CD14-positive monocyte (primary cell): ENCODE measurements at places on chromosomes 11 and 22.
A peak's percentile ranks its signal among the peaks of the same experiment; 100 is the strongest.

DNA sequence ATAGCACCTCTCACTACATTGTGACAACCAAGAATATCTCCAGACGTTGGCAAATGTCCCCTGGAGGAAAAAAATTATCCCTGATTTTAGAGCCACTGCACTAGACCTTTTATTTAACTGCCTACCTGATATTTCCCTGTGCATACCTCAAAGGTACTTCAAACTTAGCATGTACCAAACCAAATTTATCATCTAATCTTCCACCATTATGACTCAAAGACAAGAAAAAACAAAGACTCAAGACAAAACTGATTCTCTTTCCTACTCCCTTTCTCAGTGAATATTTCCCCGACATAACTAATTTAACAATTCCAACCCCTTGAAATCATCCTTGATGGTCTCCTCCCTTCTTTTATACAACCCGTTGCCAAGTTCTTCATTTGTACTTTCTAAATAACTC is 136.0 kb downstream of the CCDC81 start:
- H3K27me3 ChIP-seq = no peaks in the 10 kb centered on the region
- DNase-seq = no peak
- no peak overlapping the region for H3K27ac ChIP-seq

DNA sequence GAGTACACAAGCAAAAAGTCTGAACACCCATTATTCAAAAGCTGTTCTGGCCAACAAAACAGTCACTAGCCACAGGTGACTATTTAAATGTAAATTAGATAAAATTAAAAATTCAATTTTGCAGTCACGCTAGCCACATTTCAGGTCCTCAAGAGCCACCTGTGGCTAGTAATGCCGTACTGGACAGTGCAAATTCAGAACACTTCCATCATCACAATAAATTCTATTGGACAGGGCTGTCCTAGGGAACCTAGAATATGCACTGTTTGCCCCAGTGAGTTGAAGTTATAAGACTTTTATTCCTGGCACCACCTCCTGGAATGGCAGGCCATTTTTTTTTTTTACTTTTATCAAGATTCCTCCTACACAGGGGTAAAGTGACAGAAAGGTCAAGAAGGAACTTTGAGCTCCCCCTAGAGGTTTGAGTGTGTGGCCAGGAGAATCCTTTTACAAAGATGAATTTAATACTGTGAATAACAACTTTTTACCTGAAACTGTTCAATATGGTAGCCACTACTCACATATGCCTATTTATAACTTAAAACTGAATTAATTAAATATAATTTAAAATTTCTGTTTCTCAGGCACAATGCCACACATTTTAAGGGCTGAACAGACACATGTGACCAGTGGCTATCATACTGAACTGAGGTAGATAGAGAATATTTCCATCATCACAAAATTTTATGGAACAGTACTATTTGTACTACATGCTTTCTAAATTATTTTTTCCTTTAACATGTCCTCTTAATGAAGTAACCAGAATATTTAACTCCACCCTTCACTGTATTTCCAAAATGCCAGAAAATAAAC is 6.5 kb downstream of the MSANTD2 start:
- no peak overlapping the region for H3K4me3 ChIP-seq
- peaks cover 3% of the 10 kb centered on the region for H3K27me3 ChIP-seq
- no peak overlapping the region for H3K27ac ChIP-seq
- H3K4me1 ChIP-seq = peaks cover 14% of the 10 kb centered on the region
- no peaks in the 10 kb centered on the region for H3K36me3 ChIP-seq

DNA sequence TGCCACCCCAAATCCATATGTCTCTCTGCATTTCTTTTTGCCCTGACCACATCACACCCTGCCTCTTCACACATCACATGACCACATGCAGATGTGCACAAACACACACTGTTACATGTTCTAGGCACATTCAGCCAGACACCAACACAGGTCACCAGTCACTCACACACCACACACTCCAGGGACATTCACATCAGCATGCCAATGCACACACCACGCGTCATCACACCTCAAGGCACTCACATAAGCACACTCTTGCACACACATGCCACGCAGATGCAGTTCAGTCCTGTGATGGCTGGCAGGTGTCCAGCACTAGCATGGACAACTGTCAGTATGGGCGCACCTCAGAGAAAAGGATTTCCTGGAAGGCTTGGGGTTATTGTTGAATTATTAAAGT is 77.0 kb upstream of the MYOD1 start:
- no peak overlapping the region for H3K27ac ChIP-seq
- no peaks in the 10 kb centered on the region for H3K4me1 ChIP-seq
- no peak for DNase-seq
- H3K27me3 ChIP-seq = no peaks in the 10 kb centered on the region
- no peak overlapping the region for H3K4me3 ChIP-seq

DNA sequence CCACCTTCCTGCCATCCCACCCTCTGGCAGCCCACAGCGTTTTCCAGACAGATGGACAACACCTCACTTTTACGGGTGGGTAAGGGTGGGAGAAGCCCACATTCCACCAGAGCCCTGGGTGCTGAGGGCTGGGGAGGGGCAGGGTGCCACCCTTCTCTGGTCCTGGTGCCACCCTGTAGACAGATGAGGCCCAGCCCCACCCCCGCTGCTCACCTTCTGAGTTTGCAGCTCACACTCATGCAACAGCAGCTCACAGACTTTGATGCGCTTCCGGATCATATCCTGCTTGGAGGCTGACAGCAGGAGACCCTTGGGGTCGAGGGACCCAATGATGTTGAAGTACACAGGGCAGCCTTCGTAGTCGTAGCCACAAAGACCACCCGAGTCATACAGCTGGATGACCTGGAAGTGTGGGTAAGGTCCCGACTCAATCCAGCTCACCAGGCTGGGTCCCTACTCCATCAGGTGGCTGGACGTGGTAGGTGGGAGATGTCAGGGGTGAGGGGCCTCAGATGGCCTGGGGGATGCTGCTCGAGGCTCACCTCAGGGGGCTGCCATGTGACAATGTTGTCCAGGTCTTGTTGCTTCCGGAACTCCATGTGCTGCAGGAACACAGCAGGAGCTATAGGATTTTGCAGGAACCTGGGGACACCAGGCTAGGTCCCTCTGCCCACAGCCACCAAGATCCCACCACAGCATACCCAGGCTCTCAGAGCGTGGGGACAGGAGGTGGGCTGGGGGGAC is 10.3 kb downstream of the SEC14L4 start:
- no peak overlapping the region for H3K27ac ChIP-seq
- no peaks in the 10 kb centered on the region for H3K27me3 ChIP-seq
- no peak for DNase-seq
- no peaks in the 10 kb centered on the region for H3K36me3 ChIP-seq
- H3K4me3 ChIP-seq = no peak overlapping the region

- H3K4me3 ChIP-seq = no peak overlapping the region
- H3K36me3 ChIP-seq = no peaks in the 10 kb centered on the region
- no peak overlapping the region for H3K27ac ChIP-seq
- H3K27me3 ChIP-seq = no peaks in the 10 kb centered on the region
- DNase-seq = no peak
Measured at GRCh38 chr11:45538939-45539338, 126.5 kb downstream of the CHST1 start.

DNA sequence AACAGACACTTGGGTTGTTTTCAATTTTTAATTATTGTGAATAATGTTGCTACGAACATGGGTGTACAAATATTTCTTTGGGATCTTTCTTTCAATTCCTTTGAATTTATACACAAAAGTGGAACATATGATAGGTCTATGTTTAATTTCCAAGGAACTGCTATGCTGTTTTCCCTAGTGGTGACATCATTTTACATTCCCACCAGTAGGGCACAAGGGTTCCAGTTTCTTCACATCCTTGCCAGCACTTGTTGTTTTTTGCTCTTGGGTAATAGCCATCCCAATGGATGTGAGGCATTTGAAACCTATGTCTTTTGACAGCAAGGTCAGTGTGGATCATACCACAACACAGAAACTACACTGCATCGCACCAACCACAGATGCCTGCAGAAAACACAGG is 41.8 kb upstream of the SCN3B start:
- no peaks in the 10 kb centered on the region for H3K36me3 ChIP-seq
- H3K4me1 ChIP-seq = no peaks in the 10 kb centered on the region
- H3K27me3 ChIP-seq = no peaks in the 10 kb centered on the region
- H3K27ac ChIP-seq = no peak overlapping the region
- no peak overlapping the region for H3K4me3 ChIP-seq

DNA sequence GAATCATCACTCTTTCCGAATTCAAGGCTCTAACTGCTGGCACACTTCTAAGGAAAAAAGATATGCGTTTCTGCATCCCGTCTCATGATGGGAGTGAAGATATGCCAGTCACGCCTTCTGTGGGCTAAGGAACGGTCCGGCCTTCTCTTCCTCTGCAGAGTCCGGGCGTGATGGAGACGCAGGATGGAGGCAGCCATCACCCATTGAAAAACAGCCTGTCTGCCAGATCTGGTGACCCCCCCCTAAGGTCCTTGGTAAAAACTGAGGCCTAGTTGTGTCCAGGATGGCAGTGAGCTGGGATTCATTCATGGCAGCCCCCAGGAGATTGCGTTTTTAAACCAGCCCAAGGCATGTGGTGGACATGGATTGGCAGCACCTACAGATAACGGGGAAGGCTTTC is 6.9 kb upstream of the EFCAB6 start:
- no peak for DNase-seq
- no peak overlapping the region for H3K4me3 ChIP-seq
- H3K27ac ChIP-seq = no peak overlapping the region
- H3K4me1 ChIP-seq = no peaks in the 10 kb centered on the region
- H3K27me3 ChIP-seq = no peaks in the 10 kb centered on the region

- DNase-seq = peak; percentile 74
- no peaks in the 10 kb centered on the region for H3K36me3 ChIP-seq
- H3K27ac ChIP-seq = peak overlapping the region; percentile 49
- H3K4me1 ChIP-seq = peaks cover 44% of the 10 kb centered on the region
- H3K4me3 ChIP-seq = no peak overlapping the region
Measured at GRCh38 chr11:123473941-123474677, 44.0 kb downstream of the GRAMD1B start.

- no peak overlapping the region for H3K4me3 ChIP-seq
- DNase-seq = no peak
- H3K27ac ChIP-seq = no peak overlapping the region
Measured at GRCh38 chr11:120035756-120036155, 102.2 kb downstream of the TRIM29 start.

- H3K27me3 ChIP-seq = no peaks in the 10 kb centered on the region
- peaks cover 24% of the 10 kb centered on the region for H3K36me3 ChIP-seq
- peaks cover 37% of the 10 kb centered on the region for H3K4me1 ChIP-seq
Measured at GRCh38 chr22:41621911-41622179, 750 bp downstream of the XRCC6 start.
